Activated B cell treated with CpG ODN at 0.5 μM for 24 hours (primary cell): ENCODE measurements at places on chromosomes 5 and 9. TPM values are rescaled to one million over a fixed set of nuclear protein-coding genes. Genes with fewer than 3 reads are reported as not detected.

Gene RNF208
- total RNA-seq = 1.1 and 1.9 TPM in 2 replicates

Gene TEK
- total RNA-seq = not detected in 2 replicates

Gene IL17B
- total RNA-seq = not detected in 2 replicates

DNA sequence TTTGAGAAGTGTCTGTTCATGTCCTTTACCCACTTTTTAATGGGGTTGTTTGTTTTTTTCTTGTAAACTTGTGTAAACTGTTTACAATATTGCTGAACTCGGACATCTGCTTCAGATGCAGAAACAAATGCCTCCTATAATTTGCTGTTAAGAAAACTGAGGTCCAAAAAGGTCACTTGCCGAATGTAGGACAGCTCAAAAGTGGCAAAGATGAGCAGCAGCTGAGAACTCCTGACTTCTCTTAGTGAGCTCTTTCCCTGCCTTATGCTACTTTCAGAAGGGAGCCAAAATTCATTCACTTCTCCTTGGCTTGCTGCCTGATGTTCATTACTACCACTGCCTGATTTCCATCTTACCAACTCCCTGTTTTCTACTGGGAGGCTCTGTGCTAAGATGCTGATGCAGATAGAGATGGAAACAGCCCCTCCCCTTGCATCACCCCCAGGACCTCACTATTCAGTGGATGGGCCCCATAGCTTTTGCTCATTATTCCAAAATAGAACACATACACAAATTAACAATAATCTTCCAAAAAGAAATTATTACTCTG is 60.1 kb downstream of the SEMA6A start:
- H3K36me3 ChIP-seq = peaks cover 5% of the 10 kb centered on the region
- H3K27ac ChIP-seq = no peak overlapping the region
- DNase-seq = no peak
- no peaks in the 10 kb centered on the region for H3K4me1 ChIP-seq
- no peak overlapping the region for H3K4me3 ChIP-seq

DNA sequence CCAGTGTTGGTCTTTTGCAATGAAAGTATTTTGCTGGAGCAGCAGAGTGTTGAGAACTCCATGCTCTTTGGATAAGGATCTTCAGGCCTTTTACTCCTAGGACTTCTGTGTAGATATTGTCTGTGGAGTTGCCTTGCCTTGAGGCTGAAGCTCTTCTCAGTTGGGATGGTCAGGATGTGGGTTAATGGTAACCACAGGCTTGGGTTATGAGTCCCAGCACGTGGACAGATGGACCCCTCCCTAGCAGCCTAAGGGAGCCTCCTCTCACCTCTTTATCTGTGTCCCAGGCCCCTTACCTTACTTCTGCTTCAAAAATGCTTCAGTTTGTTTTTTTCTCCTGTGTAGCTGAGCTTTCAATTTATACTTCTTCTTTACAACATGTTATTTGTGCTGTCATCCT is 109.9 kb downstream of the MEGF10 start:
- no peak overlapping the region for H3K4me3 ChIP-seq
- H3K27me3 ChIP-seq = peaks cover 14% of the 10 kb centered on the region

GRCh38 chr9:107945961-107946360 is 456.4 kb upstream of the KLF4 start:
- peaks cover 2% of the 10 kb centered on the region for H3K27me3 ChIP-seq
- H3K4me1 ChIP-seq = no peaks in the 10 kb centered on the region
- no peak for DNase-seq
- H3K36me3 ChIP-seq = peaks cover 2% of the 10 kb centered on the region
- H3K4me3 ChIP-seq = no peak overlapping the region
